ENCODE measurements at places on chromosomes 7 and 10.

DNA sequence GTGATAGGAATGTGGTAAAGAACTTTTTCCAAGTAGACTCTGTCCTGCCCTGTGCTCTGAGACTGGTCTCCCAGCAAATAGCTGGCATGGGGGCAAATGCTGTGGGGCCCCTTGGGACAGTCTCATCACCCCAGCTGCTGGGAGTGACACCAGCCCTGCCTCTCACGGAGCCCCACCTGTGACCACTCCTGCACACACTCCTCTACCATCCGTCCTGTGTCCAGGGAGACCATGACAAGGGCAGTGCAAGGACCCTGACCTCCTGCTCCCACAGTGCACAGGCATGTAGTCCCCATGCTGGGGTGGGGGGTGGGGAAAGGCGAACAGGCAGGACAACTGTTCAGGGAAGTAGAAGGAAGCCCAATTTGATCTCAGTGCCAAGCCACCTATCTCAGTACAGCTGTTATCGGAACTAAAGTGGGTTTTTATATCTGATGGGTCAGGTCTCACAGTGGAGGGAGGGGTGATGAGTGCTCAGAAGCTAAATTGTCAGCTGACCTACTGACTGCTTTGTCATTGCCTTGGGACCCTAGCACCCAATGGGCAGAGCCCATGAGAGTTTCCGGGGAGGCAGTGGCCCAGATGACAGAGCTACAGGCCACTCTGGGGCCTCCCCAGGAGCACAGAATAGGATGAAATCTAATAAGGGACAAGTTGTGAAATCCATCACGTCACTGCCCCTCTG is 24.5 kb downstream of the VSTM4 start:
- no peak for DNase-seq

GRCh38 chr10:87734987-87735827 is 75.5 kb downstream of the PAPSS2 start:
- DNase-seq = peak; percentile 49

GRCh38 chr7:88597941-88598425 is 161.5 kb upstream of the ZNF804B start:
- DNase-seq = no peak

DNA sequence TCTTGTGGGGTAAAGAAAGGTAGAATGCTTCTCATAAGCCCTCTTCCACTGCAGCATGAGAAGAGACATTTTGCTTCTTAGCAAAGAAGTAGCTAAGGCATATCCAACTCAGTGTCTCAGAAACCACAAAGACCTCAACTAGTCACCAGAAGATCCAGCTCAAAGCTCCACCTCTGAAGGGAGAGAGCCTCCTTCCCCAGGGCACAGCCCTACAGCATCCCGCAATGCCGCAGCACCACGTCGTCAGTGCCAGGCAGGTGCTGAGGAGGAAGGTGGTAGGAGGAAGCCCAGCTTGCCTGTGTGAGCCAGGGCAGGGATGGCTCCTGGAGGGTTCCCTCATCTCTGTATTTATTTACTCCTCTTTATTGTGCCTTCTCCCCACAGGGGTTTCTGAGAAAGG is 385.6 kb upstream of the NPVF start:
- DNase-seq = no peak

DNA sequence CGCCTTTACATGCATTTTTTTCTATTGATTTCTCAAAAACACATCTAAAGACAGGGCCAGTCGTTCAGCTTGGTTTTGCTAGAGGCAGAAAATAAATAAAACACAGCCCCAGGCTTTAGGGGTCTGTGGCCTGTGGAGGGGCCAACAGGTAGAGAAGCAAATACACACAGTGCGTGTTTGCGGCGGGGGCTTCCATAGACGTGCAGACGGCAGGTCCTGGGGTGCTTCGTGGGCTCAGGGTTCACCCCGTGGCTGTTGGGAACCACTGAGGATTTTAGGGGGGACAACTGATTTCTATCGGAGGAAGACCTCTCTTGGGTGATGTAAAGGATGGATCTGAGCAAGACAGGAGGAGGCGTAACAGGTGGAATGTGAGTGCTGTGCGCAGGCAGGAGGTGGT is 445.7 kb upstream of the FOXK1 start:
- no peak for DNase-seq

Data from kidney capillary endothelial cell (primary cell).